ENCODE measurements at places on chromosomes 3 and 15. TPM values are rescaled to one million over a fixed set of nuclear protein-coding genes. Genes with fewer than 3 reads are reported as not detected.

- ATAC-seq = no peak
Observed at GRCh38 chr3:119346076-119346496, 51.9 kb downstream of the ARHGAP31 start.

The BDH1 gene
- 82.3 TPM for total RNA-seq

GRCh38 chr15:76321171-76321570 lies 9.9 kb upstream of the ETFA start:
- ATAC-seq = no peak

DNA sequence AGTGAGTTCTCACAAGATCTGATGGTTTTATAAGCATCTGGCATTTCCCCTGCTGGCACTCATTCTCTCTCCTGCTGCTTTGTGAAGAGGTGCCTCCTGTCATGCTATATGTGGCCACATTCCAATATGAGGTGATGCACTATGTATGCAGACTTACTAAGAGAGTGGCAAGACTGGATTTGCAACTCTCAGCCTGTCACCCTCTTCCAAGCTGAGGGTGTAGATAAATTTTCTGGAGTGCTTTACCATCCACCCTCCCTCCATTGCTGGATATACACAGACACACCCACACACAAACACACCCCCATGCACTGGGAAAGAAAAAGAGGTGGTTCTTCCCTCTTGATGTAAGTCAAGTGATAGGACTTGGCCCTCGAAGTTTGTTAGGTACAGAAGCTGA lies 30.2 kb upstream of the CHMP2B start:
- ATAC-seq = no peak

GRCh38 chr3:15497964-15498363 lies 23.5 kb downstream of the COLQ start:
- ATAC-seq = no peak

DNA sequence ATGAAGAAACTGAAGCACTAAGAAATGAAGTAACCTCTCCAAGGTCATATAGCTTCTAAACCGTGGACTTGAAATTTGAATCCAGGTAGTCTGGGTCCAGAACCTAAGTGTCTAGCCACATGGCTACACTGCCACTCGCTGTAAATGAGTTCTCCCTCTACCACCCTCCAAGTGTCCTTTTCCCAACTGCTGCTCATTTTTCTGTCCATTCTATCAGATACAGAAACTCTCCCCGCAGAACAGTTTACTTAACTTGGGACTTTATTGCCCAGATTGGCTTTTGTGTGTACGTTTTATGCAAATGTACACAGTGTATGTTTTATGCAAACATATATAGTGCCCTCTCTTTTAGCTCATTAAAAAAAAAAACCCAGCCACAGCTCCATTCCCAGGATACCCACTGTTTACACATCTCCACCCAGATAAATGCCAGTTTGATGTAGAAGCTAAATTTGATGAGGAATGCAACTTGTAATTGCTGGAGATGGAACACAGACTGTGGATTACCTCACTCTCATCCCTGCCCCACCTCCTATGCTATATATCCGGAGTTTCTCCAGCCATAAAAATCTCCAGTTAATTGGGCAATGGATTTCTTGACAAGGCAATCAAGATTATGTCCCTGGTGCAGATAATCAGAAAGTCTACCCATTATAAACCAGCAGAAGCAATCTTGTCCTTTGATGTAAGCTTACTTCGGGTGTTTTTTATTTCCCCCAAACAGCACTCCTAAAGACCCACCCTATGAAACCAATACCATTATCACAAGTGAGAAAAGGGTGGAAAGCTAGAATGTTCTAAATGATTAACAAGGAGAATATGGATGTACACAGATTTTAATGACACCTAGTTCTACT lies 42.0 kb downstream of the THBS1 start:
- no peak for ATAC-seq

- ATAC-seq = no peak
Observed at GRCh38 chr15:63895194-63895593, 61.4 kb upstream of the HERC1 start.

The ARPP19 gene
- 222 TPM for total RNA-seq

DNA sequence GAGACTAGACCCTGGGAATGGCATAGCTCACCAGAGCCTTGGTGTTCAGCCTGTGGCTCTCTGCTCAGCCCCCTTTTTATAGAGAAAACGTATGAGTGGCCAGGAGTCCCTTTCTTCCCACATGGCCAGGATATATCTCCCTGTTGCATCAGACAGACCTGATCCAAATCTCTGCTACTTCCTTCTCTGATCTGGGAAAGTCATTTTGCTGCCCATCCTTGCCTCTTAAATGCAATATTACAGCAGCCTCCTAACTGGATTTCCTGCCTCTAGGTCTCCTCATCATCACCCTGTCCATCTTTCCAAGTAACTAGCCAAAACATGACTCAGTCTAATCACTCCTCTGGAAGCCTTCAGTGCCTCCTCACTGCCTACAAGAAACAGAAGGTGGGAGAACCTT lies 42.9 kb downstream of the CTDSPL start:
- no peak for ATAC-seq

- ATAC-seq = no peak
Observed at GRCh38 chr3:177906126-177906511, 630.1 kb upstream of the KCNMB2 start.

The ANKUB1 gene
- not detected for total RNA-seq

The SPINK8 gene
- not detected for total RNA-seq

The GRK7 gene
- total RNA-seq = not detected

- no peak for ATAC-seq
Observed at GRCh38 chr15:91133511-91133910, 33.5 kb downstream of the SV2B start.

The LRRC28 gene
- total RNA-seq = 26.0 TPM

The CPN2 gene
- not detected for total RNA-seq

- no peak for ATAC-seq
Observed at GRCh38 chr15:77475898-77476297, 55.2 kb downstream of the HMG20A start.

DNA sequence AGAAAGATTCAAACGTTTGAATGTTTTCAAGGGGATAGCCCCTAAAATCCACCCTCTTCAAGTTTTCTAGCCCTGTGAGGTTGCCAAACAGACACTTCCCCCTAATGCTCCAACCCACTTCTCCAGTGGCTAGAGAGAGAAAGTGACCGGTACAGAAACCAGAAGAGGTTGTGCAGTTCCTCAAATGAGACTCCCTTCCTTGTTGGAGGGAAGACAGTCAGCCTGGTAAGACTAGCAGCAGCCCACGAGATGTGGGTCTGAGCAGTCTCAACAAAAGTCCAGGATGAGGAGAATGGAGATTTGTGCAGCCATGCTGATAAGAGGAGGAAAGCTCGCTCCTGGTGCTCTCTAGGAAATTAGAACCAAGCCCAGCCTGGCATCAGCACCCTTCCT lies 222.8 kb upstream of the TPRG1 start:
- ATAC-seq = peak; percentile 28

GRCh38 chr15:77580996-77581682 lies 51.6 kb downstream of the LINGO1 start:
- no peak for ATAC-seq

GRCh38 chr15:31317421-31318327 lies 9.0 kb upstream of the KLF13 start:
- no peak for ATAC-seq

- peak; percentile 6 for ATAC-seq
Observed at GRCh38 chr3:196193133-196193735, 18.0 kb downstream of the ZDHHC19 start.

- ATAC-seq = no peak
Observed at GRCh38 chr3:79809106-79809505, 41.3 kb upstream of the ROBO1 start.

- no peak for ATAC-seq
Observed at GRCh38 chr3:56189536-56189935, 278.7 kb downstream of the ERC2 start.

DNA sequence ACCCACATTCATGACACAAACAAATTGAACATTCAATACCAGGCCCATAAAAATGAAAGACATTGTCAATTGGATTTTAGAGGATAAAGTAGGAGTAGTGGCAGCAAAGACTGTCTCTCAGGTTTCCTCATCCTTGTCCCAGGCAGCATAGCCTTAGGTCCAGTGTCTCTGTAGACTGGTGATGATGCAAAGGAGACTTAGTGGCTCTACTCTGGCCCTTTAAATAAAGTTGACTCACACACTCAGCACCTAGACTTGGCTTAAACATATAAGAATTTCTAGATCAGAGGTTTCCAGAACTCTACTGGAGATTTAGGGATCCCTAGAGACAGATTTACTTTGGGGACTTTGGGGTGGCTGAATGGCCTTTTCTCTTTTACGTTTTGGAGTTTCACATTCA lies 166.6 kb downstream of the NR1D2 start:
- ATAC-seq = no peak

GRCh38 chr15:90211440-90212143 lies 10.5 kb downstream of the SEMA4B start:
- no peak for ATAC-seq

The NRROS gene
- total RNA-seq = 42.3 TPM

DNA sequence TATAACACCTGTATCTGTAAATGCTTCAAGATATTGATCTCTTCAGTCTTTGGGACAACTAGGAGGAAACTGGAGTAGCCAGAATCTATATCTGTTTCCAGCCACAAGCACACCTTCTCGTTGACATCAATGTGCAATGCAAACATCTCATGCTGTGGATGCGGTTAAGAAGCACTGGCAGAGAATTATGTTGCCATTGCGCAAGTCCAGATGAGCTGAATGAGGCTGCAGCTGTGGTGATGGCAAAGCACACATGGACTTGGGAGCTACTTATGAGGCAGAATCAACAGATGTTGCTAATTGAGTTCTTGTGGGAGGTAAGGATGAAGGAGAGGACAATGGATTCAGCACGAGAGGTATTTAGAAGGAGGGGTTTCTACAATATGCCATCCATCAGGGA lies 90.9 kb downstream of the STRIT1 start:
- no peak for ATAC-seq

DNA sequence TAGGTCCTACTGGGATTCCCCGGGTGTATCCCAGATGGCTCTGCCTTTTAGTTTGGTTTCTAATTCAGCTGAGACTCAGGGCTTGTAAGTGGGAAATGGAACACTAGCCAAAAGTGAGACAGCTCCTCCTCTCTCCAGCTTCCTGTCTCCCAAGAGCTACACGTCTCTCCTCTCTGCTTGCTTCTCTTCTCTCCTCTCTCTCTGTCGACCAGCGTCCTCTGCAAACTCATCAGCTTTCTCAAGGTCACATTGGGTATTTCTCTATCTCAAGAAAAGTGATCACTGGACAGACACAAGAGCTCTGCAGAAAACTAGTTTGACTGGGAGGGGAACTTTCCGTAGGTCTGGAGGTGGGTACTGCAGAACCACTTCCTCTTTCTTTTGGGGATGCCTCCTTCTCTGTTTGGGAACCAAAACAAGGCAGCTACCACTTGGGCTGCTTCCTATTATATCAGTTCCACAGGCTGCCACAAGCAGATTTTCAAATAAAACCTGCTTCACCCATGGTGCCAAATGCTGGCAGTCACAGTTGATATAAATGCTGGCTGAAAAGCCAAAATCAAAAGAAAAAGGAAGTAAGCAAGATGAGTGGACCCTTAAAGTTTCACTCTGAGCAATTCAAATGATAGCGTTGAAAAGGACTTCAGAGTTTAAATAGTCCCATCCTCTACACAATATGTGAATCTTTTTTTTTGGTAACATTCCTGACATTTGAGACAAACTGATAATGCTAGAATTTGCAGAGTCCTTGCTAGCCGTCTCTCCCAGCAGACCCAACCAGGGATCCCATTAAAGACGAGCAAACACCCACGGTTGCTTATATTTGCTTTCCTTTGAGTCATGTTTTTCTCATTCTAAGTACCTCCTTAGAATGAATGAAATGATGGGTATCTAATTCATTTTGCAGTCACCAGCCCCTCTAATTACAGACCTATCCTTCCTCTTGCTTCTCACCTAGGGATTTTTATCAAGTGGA lies 7.2 kb upstream of the DYNC1LI1 start:
- peak; percentile 79 for ATAC-seq

DNA sequence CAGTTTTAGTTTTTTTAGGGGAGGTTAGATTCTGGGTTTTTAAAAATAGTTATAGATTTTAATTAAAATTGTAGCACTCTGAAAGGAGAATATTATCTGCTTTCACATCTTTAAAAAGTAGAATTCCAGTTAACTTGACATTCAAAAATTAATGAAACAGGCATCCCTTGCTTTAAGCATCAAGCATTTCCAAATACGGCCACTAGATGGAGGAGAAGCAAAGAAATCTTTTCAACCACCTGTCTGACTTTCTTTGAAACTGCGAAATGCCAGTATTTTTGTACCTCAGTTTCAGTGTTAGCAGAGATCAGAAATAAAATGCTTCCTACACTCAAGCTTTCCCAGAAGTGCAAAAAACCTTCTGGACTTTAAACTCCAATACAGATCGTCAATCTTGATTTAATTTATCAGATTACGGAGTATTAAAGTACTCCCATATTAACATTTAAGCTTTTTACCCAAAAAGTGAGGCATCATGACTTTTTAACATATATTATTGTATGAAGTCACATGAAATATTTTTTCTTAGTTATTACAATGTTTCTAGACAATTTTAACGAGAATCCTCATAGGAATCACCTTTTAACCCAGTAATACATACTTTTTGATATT lies 153.3 kb downstream of the P3H2 start:
- no peak for ATAC-seq

- ATAC-seq = no peak
Observed at GRCh38 chr3:63976161-63976871, 47.0 kb downstream of the PSMD6 start.

The GPR149 gene
- total RNA-seq = not detected

The SCN5A gene
- total RNA-seq = 0.85 TPM

The CCK gene
- not detected for total RNA-seq

GRCh38 chr15:31130576-31131237 lies 29.2 kb upstream of the TRPM1 start:
- ATAC-seq = no peak

The PROK2 gene
- 0.61 TPM for total RNA-seq

The ACTC1 gene
- total RNA-seq = not detected

- no peak for ATAC-seq
Observed at GRCh38 chr15:90067953-90068606, 34.2 kb downstream of the IDH2 start.

The NR2E3 gene
- not detected for total RNA-seq

The WDR72 gene
- not detected for total RNA-seq

DNA sequence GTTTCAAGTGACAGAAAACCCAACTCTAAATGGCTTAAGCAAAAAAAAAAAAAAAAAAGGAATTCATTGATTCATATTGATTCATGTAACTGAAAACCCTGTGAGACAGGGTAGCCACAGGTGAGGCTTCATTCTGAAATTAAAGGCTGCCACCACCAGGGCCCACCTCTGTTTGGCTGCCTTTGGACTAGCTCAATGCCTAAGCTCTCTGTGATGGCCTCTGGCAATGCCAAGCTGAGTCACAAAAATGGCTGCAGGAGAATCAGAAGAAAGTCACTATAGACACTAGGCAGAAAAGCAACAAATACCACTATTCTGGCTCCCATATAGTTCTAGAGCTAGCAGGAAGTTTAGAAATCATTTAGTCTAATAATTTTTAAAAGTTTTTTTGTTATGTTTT lies 38.2 kb upstream of the GYG1 start:
- no peak for ATAC-seq

The GOLGA8G gene
- total RNA-seq = not detected

GRCh38 chr3:114242947-114243346 lies 5.6 kb upstream of the ZNF80 start:
- peak; percentile 95 for ATAC-seq
